ENCODE measurements at places on chromosomes 7 and 10. TPM values are rescaled to one million over a fixed set of nuclear protein-coding genes. Genes with fewer than 3 reads are reported as not detected.

DNA sequence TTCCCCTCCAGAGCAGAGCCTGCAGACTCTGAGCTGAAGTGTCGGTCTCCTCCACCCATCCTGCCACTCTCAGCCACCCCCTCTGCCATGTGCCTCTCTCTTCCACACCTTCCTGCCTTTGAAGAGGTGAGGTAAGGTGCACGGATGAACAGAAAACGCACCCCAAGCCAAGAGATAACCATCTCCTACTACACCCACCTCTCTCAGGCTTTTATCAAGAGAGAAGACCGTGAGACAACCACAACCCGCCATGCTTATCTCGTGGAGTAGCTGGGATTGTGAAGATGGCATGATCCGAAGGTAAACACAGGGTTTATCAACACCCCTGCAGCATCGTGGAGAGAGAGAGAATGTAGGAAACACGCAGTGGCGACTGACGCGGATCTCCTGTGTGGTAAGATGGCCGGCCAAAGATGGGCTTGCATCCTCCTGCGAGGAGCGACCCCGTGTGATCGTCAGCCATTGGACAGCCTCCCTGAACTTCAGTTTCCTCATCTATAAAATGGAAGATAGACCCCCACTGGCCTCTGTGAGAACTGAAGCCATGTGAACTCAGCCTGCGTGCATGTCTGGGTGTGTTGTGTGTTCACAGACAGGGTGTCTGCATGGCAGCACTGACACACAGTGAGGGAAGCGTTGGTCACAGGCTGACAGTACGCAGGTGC lies 219.0 kb downstream of the DIP2C start:
- no peak for DNase-seq

GRCh38 chr7:117731455-117731854 lies 141.8 kb downstream of the CTTNBP2 start:
- no peak for DNase-seq

DNA sequence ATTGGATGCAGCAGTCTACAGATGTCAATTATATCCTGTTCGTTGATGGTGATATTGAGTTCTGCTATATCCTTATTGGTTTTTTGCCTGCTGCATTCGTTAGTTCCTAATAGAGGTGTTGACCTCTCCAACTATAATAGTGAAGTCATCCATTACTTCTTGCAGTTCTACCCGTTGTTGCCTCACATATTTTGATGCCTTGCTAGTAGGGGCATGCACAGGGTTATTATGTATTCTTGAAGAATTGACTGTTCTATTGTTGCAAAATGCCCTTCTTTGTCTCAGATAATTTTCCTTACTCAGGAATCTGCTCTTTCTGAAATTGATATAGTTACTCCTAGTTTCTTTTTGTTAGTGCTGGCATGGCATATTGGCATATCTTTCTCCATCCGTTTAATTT lies 140.1 kb upstream of the INHBA start:
- DNase-seq, result no peak

GRCh38 chr7:153382641-153383101 lies 623.1 kb downstream of the ACTR3B start:
- no peak for DNase-seq

DNA sequence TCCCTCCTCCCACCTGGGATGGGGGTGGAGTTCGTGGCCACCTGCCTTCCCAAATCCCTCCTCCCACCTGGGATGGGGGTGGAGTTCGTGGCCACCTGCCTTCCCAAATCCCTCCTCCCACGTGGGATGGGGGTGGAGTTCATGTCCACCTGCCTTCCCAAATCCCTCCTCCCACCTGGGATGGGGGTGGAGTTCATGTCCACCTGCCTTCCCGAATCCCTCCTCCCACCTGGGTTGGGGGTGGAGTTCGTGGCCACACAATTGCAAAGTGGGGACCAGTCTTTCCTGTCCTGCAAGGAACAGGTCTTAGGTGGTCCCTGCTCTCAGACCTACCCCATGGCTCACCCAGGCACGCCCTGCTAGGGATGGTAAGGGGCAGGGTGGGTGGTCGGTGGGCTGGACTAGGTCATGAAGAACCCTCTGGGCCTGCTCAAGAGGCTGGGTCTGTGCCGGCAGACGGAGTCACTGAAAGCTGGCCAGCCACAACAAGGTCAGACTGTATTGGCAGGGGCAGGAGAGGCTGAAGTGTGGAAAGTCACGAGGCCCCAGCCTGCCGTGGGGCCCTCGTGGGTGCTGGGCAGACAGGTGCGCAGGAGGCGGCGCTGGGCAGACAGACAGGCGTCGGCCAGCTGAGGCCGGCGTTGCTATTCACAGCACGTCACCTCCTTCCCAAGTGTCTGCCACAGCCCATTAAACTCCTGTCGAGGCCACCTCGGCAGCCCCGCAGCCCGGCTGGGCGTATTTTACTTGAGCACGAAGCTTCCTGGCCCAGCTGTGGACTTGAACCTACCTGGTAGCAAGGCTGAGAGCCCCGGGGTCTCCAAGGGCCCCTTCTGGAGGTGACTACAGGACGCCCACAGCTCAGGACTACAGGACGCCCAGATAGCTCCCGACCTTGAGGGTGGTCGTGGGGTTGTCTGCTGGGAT lies 4.1 kb downstream of the KNDC1 start:
- peak; percentile 8 for DNase-seq

DNA sequence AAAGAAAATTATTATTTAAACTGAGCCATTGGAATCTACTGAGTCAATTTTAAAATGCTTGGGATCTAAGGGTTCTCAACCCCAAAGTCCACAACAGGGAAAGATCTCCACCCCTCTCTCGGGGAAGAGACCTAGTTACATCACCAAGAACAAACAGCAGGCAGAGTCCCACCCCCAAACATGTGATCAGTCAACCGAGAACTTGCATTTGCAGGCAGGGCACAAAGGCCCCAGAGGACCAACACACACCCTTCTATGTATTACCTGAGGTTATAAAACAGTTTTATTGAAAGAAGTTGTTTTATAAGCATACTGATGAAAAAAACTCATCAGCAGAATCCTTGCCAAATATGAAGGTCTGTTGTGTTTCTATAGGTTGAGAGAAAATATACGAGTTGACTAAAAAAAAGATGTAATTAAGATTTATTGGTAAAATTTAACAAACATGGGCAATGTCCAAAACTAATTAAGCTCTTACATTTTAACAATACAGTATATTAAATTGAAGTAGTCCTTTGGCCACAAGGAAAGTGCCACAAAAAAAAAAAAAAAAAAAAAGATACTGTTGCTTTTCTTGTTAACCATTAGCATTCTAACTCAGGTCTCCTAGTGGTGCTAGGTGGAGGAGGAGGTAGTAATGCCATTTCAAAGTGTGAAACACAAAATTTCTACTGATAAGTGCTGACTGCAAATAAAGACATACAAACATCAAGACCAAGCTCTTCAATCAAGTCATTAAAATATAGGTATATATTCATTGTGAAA lies 975 bp upstream of the USP54 start:
- peak; percentile 52 for DNase-seq

- DNase-seq, result no peak
Observed at GRCh38 chr10:129322933-129323820, 143.9 kb upstream of the MGMT start.

IKZF1 gene
- total RNA-seq, result 1.6 TPM

HPSE2 gene
- total RNA-seq, result not detected

OR2A7 gene
- 2.9 TPM for total RNA-seq

Data from pancreas (tissue), 10 donors.